ENCODE measurements at places on chromosomes 5 and 9.

DNA sequence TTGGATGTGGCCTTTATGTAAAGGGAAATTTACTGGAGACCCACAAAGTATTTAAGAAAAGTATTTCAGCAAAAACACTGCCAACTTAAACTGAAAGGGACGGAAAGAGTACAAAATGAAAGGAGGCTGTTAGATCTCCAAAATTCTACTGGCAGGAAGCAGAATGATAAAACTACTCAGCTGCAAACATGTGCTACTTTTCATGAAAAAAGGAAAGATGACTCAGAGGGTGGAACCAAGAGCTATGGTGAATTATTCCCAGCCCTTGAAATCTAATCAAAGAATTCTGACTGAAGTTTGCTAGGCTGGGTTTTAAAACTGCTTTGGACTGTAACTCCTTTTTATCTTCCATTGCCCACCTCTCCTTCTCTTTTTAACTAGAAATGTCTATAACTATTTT lies 58.6 kb upstream of the ZBED3 start:
- DNase-seq, result no peak

- DNase-seq, result no peak
Observed at GRCh38 chr5:60417500-60418181, 282.3 kb downstream of the DEPDC1B start.

DNA sequence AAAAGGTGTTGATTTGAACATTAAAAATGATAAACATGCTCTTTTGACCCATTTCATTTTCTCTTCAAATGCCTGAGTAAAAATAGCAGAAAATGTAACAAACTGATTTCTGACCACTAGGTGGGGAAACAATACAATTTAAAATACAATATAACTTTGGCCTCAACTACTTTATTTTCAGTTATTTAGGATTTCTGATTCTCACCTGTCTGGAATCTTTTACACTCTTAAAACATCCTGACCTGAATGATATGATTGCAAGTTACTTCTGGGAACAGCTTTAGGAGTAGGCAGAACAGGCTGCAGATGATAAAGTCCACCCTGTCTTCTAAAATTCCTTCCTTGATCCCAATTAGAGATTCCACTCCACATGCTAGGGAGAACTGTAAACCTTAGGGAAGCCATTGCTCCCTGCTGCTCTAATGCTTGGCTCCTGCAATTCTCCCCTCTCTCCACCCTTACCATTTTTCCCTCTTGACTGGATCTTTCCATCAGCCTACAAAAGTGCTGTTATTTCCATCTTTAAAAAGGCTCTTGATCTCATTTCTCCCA lies 70.3 kb downstream of the FYB1 start:
- DNase-seq, result no peak

- no peak for DNase-seq
Observed at GRCh38 chr5:40389591-40389990, 290.1 kb upstream of the PTGER4 start.

GRCh38 chr9:128304136-128304970 lies 17.9 kb downstream of the TRUB2 start:
- DNase-seq, result no peak

- no peak for DNase-seq
Observed at GRCh38 chr9:121658166-121658565, 6.7 kb downstream of the DAB2IP start.

DNA sequence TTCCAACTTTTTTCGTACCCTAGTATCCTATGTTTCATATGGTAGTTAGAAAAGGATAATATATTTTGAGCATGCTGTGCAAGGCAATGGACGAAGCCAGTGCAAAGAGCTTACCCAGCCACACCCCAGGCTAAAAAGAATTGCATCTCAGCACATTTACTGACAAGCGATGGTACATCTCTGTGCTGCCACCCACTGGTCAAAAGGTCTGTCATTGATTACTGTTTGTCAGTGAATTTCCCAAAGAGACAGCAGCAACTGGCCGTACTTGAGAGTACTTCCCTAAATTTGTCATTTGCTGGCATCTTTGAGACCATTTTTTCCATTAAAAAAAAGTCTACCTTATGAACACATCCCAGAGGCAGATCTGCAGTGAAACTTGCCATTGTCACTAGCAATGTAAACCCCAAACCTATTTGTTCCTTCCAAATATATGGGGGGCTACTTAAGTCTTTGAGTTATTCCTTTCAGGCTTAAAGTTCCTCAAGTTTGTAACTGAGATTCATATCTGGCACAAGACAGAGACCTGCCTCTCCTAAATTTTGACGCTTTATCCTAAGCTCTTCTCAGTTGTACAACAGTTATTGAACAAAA lies 184.3 kb downstream of the CTNND2 start:
- no peak for DNase-seq
